ENCODE measurements at places on chromosomes 5 and 9.

GRCh38 chr9:95613670-95614069, 96.9 kb upstream of the PTCH1 start:
- no peak for DNase-seq

DNA sequence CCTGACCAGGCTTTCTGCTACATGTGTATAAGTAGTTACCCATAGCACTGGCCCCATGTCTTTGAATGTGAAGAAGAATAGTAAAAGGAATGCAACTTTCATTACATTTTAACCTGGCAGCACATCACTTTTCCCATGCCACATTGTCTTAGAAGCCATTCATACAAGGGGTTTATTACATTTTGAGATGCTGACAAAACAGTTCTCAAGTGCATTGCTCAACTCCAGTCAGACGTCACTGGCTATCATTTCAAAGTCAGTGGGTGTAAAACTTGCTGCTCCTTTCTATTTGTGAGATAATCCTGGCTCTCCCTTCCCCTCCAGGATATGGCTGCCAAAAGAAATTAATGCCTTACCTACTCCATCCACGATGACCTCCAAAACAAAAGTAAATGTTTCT, 97.0 kb upstream of the VCAN start:
- DNase-seq, result no peak

DNA sequence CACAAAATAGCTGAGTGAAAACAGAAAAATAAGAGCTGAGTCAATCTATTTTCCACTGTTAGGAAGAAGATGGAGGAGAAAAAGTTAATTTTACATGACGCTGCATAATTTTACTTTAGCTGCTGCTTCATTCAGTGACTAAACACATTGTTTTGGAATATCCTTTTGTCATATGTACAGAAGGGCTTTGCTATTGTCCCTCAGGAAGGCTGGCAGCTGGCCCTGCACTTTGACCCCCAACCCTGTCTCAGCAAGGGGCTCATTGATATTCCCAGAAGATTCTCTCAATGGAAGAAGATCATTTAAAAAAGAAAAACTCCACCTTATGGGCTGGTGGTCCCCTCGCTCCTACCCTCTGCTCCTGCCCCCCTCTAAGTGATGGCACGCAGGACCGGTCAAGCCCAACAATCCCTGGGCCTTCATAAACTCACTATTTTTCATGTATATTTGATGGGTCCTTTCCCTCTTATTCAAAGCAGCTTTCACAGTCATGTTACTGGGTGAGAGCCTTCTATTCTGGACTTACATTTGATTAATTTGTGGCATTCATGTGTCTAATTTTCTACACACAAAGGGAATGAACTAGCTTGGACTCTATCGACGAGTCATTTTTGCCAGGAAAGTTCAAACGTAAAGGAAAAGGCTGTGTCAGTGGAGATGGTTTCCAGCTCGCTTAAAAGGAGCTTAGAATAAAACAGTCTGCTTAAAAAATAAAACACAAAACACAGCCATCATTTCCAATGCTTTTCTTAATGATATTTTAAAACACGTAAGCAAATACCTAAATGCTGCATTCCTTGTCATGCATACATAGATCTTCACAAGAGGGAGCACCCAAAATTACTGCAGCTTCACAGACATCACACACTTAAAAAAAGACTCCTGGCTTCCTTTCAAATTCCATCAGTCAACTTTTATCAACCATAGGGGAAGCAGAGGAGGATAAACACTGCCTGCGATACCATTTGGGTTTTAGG, 104.7 kb downstream of the EFNA5 start:
- DNase-seq, result no peak

DNA sequence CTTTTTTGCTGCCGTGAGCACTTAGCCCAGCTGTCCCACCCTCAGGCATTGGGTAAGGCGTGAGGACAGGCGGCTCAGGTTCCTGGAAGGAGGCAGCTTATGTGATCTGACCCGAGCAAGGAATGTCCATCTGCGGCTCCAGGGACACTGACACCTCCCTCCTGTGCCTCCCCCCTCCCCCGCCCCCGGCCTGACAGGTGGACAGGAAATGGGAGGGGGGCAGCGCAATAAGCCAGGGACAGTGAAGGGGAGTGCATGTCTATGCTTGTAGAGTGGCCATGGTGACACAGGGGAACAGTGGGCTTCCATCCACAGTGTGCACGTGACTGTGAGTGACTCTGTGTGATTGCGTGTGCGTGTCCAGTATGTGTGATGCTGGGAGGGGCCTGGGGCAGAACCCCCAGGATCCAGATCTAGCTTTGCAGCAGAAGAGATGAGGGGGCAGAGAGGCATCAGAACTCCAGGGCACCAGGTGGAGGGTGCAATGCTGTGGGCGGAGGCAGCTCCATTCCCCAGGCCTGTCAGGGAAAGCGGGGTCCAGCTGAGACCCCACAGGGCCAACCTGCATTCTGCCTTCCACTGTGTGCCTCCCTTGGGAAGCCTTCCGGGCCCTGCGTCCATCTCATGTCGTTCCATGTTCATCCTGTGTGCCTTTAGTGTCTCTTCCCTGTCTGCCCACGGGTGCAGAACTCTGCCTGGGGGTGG, 30.5 kb downstream of the CNTFR start:
- DNase-seq, result peak; percentile 90

GRCh38 chr9:99259231-99259918, 37.3 kb downstream of the SEC61B start:
- DNase-seq, result peak; percentile 56

GRCh38 chr5:114296191-114296590, 65.7 kb upstream of the KCNN2 start:
- DNase-seq, result no peak

- no peak for DNase-seq
Observed at GRCh38 chr9:31759703-31760102, 624.7 kb upstream of the ACO1 start.

GRCh38 chr5:168408561-168409305, 77.5 kb upstream of the RARS1 start:
- peak; percentile 40 for DNase-seq

DNA sequence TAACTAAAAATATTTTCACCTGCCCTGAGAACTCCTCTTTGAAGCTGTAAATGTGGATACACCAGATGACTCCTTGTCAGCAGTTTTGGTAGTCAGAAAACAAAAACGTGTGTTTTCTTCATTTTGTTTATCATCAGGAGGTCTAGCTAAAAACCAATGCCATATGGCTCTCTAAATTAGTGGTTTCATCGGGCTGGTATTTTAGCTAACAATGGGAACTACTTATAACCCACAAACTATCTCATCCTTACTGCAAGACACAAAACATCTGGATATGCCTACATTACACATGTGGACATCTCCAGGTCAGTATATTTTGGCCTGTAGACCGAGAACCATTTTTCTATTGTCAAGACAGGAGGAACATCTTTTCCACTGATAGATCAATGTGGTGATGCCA, 56.2 kb downstream of the GAS1 start:
- no peak for DNase-seq

GRCh38 chr5:158458086-158458485, 599.1 kb upstream of the CLINT1 start:
- no peak for DNase-seq

- DNase-seq, result peak; percentile 71
Observed at GRCh38 chr9:76900884-76901440, 5.0 kb downstream of the PRUNE2 start.

GRCh38 chr9:32709871-32710270, 73.5 kb upstream of the TMEM215 start:
- DNase-seq, result no peak

DNA sequence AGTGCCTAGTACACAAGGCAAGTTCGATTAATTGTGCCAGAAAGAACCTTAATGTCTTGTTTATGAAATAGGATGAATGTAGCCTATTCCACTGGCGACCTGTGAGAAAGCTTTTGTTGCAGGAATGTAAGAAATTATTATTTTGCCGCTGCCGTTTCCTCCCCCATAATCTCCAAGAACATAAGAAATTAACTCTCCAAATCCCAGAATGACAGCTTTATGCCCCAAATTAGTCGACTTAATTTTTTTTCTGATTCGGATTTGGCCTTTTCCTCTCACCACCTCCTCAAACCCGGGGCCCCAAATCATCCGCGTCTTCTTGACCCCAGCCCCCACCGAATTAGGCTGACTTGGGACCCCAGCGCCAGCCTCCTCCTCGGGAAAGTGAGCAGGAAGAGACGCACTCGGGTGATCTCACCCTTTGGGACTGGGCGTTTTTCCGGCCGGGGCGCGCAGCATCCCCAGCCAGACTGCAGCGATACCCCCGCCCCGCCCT, 682 bp upstream of the SPTAN1 start:
- peak; percentile 92 for DNase-seq

GRCh38 chr9:135228345-135228982, 141.0 kb downstream of the OLFM1 start:
- DNase-seq, result no peak

- DNase-seq, result no peak
Observed at GRCh38 chr5:94545870-94546625, 72.4 kb downstream of the KIAA0825 start.

DNA sequence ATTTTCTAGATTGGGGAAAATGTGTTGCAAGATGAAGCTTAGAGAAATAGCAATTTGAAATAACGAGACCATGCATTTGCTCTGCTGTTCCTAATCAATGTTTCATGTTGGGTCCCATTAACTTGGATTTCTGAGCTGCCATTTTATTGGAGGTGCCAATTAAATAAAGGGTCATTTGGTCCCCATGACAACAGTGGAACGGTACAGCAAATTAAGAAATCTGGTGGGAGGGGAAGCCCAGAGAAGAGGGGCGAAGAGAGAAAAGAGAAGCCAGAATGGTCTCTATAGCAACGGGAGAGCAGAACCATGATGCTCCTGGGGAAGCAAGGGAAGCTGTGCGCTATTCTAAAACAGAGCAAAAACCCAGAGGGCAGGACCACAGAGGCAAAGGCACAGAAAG, 120.2 kb downstream of the ENTREP1 start:
- no peak for DNase-seq

DNA sequence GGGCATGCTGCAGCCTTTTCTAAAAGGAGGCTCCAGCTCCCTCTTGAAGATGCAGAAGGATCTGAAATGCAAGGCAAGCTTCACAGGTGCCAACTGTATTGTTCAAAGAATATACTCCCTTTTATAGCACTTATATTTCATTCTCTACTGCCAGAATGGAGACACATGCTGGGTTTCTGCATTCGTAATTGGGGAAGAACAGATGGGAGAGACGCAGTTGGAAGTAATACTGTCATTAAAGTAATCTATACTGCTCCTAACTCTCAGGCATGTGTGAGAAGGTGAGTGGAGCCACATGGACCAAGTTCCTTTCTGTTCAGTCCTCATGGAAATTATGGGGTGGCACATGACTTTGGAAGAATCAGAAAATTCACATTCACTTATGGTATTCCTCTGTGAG, 226.4 kb downstream of the TRIM32 start:
- no peak for DNase-seq

DNA sequence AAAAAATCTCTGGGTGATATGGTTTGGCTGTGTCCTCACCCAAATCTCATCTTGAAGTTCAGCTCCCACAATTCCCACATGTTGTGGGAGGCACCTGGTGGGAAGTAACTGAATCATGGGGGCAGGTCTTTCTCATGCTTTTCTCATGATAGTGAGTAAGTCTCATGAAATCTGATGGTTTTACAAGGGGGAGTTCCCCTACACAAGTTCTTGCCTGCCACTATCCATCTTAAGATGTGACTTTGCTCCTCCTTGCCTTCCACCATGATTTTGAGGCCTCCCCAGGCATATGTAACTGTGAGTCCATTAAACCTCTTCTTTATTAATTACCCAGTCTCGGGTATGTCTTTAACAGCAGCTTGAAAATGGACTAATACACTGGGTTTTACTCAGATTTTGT, 513.9 kb downstream of the TLE4 start:
- no peak for DNase-seq

- DNase-seq, result no peak
Observed at GRCh38 chr5:12413585-12413984, 509.3 kb upstream of the CTNND2 start.

- no peak for DNase-seq
Observed at GRCh38 chr5:80559244-80559643, 10.8 kb downstream of the ANKRD34B start.
